ENCODE measurements at places on chromosomes 6 and 20.
A peak's percentile ranks its signal among the peaks of the same experiment; 100 is the strongest.

- no peak for DNase-seq
These were observed 81.2 kb downstream of the GRM4 start for GRCh38 chr6:34064675-34065074.

GRCh38 chr6:152380993-152381898 lies 255.9 kb downstream of the SYNE1 start:
- DNase-seq, result peak; percentile 99

DNA sequence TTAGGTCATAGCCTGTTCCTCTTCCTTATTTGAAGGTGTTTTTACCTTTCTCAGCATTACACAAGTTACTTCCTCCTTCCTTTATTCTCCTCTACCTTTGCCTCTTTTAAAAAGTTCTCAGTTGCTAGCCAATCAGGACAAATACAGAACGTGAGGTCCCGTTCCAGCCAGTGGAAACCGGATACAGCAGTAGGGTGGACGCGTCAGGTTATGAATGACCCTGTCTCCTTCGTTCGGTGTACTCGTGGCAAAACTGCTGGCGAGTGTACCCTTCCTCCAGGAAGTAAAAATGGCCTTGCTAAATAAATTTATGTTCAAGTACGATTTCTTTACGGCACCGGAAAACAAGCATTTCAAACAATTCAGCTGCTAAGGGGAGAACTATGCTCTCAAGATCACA lies 77.0 kb upstream of the MLN start:
- DNase-seq, result no peak

DNA sequence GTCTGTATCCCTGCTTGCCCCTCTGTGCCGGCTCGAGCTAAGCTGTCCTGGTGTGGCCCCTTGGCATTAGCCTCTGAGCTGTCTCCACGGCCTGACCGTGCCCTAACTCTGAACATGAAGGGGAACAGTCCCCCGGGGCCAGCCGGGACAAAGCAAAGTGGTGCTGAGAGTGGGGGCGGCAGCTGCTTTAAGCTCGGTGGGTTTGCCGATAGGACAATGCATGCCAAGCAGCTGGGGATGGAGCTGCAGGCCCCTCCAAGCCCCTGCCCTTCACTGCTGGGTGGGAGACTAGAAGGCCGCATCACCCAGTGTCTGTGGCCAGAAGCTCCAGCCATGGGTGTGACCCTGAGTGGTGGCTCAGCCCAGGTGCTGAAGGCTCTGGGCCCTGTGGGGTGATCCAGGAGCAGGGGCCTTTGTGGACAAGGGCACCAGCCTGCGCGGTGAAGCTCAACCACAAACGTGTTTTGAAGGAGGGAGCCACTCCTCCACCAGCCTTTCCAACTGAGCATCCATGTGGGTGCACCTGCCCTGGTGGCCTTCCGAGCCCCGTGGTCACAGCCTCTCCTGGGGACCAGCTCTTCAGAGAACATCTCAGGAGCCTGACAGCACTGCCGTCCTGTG lies 242.5 kb downstream of the ERMARD start:
- DNase-seq, result no peak

GRCh38 chr6:65816991-65817390 lies 110.0 kb upstream of the EYS start:
- peak; percentile 1 for DNase-seq

DNA sequence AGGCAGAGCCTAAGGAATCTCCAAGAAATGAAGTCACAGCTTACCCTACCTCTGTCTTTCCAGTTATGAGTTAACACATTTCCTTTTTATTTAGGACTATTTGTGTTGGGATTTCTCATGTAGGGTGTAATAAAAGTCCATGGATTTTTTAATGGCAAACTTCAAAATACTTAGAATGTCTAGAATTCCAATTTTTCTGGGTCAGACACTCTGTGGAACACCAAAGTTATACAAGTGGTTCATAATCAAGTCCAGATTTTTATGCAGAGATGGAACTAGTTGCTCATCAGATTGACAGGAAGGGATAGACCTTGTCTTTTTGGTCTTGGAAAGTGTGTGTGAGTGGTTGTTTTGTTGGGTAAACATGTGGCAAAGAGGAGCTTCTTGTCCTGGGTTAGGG lies 303.5 kb upstream of the RNF24 start:
- DNase-seq, result no peak

GRCh38 chr6:46626228-46626909 lies 26.2 kb downstream of the CYP39A1 start:
- peak; percentile 63 for DNase-seq

DNA sequence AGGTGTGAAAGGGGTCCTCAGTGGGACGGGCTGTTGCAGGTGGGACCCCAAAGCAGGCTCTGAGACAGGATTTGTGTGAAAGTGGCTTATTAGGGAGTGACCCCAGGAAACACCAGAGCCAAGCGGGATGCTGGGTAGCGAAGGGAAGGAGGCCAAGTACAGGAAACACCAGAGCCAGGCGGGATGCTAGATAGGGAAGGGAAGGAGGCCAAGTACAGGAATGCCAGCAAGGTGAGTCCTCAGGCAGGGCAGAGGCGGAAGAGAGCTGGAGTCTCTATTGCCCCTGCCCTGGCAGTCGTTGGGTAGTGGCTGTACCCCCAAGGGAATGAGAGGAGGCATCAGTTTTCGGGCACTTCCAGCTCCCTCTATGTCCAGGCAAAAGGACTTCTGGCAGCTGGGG lies 30.5 kb upstream of the TGM2 start:
- no peak for DNase-seq

- no peak for DNase-seq
These were observed 83.0 kb downstream of the MAP3K4 start for GRCh38 chr6:161074496-161075121.

DNA sequence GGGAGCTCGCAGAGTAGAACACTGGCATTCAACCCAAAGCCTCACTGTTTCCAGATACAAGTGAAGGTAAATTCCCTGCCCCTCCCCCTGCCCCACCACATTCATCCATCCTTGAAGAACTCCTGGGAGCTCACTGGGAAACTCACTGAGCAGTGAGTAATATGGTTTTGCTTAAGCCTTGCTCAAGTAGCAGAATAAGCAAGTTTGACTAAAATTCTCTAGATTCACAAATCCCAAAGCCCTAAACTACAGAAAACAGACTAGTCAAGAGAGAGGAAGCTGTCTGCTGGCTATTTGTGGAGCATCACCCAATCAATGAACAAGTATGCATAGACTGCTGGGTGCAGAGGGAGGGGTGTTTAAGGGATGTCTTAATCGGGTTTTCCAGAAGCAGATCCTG lies 82.1 kb downstream of the UNC5CL start:
- DNase-seq, result no peak

DNA sequence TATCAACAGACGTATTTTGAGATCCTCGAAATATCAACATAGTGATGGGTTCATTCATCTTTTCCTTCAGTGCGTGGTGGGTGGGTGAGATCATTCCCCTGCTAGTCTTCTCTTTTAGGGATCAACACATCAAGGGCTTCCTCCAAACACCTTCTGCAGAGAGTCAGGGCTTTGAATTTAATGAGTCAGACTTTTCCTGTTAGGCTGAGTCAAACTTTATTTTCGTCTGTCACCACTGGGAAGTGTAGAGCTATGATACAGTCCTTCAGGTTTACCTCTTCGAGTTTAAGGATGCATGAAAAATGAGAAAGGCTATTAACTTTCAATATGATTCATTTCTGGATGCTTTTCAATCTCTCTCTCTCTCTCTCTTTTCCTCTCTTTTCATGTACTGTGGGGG lies 189.1 kb downstream of the BMP2 start:
- DNase-seq, result no peak

GRCh38 chr20:54062812-54063280 lies 7.5 kb downstream of the BCAS1 start:
- peak; percentile 72 for DNase-seq

- DNase-seq, result no peak
These were observed 14.2 kb downstream of the KCNK5 start for GRCh38 chr6:39214846-39215639.

DNA sequence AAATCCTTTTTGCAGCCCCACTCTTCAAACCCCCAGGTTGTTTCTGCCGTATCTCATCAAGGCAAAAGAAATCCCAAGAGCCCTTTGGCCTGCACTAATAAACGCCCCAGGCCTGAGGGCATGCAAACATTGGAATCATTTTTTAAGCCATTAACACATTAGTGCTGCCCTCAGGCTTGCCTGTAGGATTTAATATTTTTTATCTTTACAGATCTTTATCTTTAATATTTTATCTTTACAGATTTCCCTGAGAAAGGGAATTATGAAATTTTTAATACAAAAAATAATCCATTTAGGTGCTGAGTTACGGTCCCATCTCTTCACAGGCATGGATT lies 14.7 kb downstream of the GTPBP2 start:
- no peak for DNase-seq

DNA sequence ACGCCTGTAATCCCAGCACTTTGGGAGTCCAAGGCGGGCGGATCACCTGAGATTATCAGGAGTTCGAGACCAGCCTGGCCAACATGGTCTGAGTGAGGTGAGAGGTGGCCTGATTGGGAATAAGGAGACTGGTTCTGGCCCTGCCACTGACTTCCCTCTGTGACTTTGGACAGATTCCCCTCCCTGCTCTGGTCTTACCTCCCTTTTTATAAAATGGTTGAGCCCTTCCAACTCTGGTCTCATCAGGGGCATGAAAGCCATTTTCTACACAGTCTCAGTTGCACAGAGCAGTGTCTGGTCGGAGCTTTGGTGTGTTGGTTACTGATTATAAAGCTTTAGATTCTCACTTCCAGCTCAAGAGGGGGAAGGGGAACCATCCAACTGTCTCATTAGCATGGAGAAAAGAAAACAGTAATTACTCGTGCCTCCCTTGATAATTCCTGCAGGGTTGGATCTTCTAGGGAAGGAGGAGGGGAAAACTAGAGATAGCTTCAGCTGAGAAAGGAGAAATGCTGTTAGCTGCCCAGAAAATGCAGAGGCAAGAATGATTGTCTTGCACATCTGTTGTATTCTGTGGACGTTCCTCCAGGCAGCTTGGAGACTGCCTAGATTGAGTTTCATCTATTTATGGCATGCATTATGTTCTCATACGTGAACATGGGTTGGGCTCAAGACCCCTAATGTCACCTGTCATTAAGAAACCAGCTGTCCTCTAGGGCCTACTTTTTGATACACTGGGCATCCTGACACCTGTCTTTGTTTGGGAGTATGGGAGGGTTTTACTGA lies 30.4 kb downstream of the RALY start:
- peak; percentile 39 for DNase-seq

GRCh38 chr6:156662025-156662445 lies 115.1 kb upstream of the ARID1B start:
- DNase-seq, result peak; percentile 33

GRCh38 chr20:38260378-38261053 lies at the start of gene KIAA1755:
Gene KIAA1755 (minus strand): TSS chr20:38260735. CDS start chr20:38260500, 235 bp downstream.
- peak; percentile 57 for DNase-seq

DNA sequence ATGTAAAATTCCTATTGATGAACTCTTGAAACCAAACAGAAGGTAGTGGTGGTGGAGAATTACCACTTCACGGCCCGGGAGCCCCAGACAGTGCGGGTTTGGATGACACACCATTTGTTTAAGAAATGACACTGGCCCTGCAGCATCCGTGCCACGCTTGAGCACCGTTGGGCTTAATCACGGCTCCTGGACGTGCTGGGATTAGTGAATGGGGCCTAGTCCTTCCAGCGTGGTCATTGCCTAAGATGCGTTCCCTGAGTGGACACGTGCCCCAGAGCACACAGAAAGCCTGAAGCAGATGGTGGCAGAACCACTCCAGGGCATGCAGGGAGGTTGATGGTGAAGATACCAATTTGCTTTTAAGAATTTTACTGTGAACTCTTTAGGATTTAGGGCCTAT lies 14.5 kb downstream of the STX16 start:
- DNase-seq, result peak; percentile 51

DNA sequence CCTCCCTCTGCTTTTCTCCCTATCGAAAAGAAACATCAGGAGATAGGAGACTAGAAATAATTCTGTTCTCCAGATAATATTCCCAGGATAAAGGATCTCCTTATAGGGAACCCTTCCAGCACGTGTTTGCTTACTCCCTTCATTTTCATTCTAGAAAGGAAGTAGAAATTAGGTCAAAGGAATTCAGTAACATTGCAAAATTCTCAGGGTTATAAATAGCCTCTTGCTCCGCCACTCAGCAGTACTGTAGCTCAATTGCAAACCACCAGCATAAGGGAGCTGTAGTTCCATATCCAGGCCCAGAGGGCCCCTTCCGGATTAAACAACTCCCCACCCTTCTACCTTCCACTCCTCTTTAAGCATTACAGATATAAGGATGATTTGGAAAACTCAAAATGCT lies 6.2 kb downstream of the ELMO2 start:
- DNase-seq, result peak; percentile 81

DNA sequence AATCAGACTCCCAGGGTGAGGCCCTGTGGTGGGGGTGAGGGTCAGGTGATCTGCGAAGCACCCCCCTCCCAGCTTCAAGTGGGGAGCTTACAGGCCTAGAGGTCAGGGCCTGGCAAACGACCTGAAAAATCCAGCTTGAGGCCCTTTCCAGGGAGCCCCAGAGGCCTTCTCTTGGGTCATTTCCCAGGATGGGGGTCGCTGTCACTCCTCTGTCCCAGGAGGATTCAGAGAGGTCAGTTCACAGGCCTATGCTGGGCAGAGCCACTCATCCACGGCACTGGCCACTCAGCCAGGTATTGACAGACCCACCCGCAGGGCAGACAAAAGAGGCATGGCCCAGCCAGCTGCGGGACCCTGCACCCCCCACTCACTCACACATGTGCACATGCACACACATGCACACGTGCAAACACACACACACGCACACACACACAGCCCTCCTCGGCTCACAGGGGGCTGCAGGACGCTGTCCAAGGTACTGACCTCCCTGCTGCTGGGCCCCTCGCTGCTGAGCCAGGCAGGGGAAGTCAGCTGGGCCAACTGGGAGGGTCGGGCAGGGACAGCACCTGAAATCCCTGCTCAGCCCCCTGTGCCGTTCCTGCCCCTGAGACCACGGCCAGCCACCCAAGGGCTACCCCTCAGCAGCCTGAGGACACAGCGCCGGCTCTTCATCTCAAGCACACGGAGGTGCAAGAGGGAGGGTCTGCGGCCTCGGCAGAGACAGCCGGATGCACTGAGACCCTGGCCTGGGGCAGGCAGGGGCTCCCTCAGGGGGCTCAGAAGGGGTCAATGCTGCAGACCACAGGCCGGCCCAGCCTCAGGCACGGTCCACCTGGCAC lies 113.8 kb downstream of the TAF4 start:
- DNase-seq, result peak; percentile 73

GRCh38 chr6:2209226-2209809 lies 36.1 kb downstream of the GMDS start:
- peak; percentile 16 for DNase-seq
